ENCODE measurements at places on chromosomes 4 and X. TPM values are rescaled to one million over a fixed set of nuclear protein-coding genes. Genes with fewer than 3 reads are reported as not detected.

GRCh38 chr4:138344054-138344453 lies 101.9 kb upstream of the SLC7A11 start:
- no peak for ATAC-seq

- ATAC-seq: no peak
Observed at GRCh38 chrX:14864631-14865030, 8.2 kb downstream of the FANCB start.

The TCEAL2 gene
- not detected for total RNA-seq

DNA sequence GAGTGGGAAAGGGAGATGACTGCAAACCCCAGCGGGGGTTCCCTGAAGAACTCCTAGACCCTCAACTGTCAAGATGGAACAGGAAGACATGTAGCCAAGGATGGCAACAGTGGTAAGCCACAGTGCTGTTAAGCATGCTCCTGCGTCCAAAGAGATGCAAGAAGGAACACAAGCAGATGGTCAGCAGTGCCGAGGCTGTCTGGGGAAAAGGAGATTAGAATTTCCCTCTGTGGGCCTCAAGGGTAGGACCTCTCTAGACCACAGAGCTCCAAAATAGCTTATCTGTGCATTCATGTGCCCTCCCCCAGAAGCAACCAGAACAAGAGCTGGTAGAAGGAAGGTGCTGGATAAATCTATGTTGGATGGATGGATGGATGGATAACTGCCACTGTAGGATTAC lies 82.0 kb upstream of the CPEB2 start:
- no peak for ATAC-seq

DNA sequence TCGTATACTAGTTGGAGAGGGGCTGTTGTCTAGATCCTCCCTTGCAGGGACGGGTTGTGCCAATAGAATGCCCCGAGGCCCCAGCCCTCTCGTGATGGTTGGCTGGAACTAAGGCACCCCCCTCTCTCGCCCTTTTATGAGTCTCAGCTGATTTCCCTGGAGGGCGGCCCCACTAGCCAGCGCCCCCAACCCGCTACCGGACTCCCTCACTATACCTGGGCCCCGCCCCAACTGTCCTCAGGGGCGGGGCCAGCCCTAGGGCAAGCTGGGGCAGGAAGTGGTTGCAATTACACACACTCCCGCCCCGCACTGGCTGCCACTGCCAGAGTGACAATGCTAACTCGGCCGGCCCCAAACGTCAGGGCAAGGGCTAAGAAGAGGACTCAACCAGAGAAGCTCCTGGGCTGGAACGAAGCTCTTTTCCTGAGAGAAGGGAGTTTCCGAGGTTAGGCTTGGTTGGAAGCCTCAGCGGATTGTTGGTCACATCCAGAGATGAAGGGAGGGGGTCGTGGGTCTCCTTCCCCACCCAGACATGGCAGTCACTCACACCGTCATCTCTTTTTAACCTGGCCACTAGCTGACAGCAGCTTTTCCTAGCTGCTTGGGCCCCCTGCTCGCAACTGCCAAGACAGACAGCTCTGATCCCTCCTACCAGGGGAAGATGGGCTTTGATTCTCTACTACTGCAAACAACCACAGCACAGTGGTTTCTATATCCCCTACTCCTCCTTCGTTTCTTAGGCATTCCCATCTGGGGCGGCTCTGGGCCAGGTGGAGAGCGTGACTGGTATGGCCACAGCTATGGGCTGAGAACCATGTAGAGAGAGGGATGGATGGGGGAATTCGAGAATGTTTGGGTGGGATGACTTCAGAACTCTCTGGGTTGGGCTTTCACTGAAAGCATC lies 21.0 kb upstream of the BCORL1 start:
- peak; percentile 88 for ATAC-seq

DNA sequence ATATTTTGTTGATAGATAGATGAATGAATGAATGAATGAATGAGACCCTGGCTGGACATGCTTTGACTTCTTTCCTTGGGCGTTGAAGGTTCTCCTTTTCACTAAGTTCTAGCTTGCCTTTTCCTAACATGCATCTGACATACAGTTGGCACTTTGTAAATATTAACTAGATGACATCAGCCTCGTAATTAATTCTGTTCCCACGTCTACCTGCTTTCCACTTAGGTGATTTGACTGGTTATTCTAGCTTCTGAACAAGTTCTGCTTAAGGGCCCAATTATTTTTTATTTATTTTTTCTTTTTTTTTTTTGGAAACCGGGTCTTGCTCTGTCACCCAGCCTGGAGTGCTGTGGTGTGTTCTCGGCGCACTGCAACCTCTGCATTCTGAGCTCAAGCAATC lies 13.9 kb upstream of the RASL11B start:
- peak; percentile 89 for ATAC-seq

- ATAC-seq: no peak
Observed at GRCh38 chr4:101287324-101287723, 60.0 kb downstream of the PPP3CA start.

DNA sequence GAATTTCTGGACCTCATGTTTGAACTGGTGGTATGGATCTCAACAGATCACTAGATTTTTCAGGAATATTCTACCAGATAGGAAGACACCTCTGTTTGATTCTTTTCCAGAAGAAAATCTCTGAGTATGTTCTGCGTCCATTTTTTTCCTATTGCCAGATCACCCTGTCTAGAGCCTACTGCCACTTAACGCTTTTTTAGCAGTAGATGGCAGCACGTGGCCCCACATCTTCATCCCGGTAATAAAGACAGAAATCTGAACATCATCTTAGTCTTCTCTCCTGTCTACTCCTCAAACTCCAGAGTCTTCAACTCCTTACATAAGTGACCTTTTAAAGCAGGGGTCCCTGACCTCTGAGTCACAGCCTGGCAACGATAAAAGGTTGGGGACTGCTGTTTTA lies 184.7 kb downstream of the TMA16 start:
- ATAC-seq: no peak

DNA sequence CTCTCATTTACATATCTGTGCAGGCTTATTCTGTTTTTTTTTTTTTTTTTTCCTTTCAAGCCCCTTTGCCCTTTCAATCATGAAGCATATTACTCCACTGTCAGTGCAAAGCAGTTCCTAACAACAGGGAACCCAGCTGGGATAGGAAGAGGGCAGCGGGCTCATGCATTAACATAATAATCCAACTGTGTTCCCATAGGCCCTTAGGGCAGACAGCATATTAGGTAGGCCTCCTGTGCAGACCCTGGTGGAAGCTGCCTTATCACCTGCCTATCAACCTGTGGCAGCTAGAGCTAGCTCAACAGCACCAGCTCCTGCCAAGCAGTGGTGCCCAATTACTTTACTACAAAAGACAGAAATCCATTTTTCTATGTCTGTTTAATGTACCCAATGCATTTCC lies 49.3 kb downstream of the SLC10A7 start:
- ATAC-seq: no peak

The ADH1C gene
- 0.64 TPM for total RNA-seq

DNA sequence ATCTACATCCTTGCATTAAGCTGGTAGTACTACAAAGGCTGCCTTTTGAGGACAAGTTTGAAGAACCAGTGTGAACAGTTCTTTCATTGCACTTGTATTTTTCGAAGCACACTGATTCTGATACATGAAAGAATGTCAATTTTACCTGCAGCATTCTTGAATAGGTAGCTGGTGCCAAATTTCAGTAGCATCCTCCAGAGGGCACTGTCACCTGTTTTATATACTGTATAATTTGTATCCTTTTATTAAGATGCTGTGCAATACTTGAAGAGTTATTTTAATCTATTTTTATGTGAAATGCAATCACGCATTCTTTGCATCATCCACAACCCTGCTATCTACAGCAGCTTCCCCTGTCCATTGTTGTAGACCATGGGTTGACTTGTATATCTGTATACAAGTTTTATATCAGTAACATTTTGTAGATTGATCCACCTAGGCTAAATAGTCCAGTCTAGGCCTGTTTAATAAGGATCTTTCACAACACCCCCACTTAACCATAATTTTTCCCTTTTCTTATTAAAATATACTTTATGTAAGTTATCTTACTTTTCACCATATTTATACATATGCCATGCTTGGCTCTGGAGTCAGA lies 325.7 kb downstream of the PCDH7 start:
- peak; percentile 52 for ATAC-seq

The FRG2 gene
- total RNA-seq: not detected

- ATAC-seq: no peak
Observed at GRCh38 chr4:82604522-82604921, 42.7 kb upstream of the TMEM150C start.

GRCh38 chr4:74624351-74625151 lies 169.8 kb downstream of the BTC start:
- peak; percentile 75 for ATAC-seq

DNA sequence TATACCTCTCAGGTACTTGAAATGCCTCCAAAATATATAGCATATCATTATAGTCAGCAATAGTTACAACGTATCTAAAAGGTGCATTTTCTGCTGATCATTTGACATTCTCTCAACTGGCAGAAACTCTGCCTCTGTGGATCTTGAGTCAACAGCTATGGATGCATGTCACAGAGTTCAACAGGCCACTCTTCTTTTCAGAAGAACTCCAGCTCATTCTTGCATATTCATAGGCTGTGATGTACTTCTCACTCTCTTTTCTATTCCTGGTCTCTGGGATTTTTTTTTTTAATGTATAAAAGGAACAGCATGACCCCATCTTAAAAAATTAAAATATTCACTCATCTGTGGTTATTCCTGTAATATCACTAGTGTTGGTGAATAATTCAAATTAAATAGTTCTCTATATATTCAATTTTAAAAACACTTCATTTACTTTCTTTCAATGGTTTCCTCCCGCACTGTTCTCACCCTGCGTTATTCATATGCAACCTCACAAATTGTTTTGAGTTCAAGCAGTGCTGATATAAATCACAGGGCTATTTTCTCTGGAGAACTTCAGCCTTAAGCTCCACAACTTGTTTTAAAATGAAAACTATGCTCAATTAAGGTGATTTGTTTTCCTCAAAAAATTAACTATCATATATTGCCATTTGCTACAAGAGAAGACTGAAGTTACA lies 1111.2 kb upstream of the ADGRL3 start:
- ATAC-seq: no peak

The SERTM2 gene
- not detected for total RNA-seq

DNA sequence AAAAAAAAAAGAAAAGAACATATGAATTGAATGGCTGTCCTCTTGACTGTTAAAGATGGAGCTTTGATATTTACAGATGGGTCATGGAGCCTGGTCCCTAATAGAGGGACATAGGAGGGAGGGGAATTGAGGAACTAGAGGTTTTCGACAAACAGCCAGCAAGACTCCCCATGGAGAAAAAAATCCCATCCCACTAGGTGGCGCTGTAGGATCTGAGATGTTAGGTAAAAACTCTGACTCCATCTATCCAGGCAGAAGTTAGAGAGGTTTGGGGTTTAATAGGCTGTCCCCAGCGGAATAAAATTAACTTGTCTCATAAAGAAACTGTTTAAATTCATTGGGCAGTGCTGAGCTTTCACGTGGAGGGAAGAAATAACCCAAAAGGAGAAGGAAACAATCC lies 45.9 kb downstream of the HMGB2 start:
- no peak for ATAC-seq

DNA sequence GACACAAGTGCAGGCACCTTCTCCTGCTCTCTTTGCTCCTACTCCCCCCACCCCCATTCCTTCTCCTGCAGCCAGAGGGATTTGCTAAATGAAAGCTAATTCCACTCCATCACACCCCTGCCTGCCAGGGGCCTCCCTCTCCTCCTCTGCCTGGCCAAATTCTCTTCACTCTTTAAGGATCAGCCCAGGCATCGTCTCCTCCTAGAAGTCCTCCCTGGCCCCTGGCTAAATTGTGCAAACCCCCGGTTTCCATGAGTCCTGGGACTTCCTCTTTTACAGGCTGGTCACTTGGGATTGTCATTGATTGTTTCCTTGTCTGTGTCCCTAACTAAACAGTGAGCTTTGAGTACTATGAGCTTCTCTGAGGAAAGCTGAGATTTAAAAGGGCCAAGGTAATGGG lies 8.7 kb upstream of the ABLIM2 start:
- no peak for ATAC-seq

DNA sequence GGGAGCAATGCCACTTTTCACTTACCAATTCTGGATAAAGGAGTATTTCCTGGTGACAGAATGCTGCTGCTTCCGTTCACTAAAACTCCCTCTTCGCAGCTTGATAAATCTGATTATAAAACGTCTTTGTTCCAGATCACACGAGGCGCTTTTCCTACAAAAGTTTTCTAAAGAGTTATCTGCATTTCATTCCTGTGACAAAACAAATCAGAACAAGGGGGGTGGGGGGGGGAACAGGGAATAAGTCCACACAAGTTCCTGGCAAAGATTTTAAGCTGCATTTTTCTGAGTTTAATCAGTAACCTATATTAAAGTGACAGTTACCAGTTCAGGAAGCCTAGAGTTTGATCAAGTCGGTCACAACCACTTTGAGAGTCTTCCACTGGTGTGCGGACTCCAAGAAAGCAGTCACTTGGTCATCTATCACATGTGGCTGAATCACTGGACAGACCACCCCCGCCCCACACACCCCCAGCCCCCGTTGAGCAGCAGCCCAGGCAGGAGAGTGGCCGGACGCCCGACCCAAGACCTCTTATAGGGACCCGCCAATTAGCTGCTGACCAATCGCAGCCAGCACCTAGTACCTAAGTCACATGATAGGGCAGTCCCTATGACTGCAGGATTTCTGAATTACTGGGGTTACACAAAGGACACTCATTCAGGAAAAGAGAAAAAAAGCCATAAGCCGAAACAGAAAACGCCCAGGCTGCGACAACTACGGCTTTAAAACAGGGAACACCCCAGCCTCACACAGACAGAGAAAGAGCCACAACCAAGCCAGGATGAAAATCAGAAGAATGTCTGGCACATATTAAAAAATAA lies 569.3 kb upstream of the DIPK2B start:
- ATAC-seq: peak; percentile 81

The STATH gene
- not detected for total RNA-seq

GRCh38 chr4:8112036-8112576 lies 46.5 kb downstream of the ABLIM2 start:
- no peak for ATAC-seq

DNA sequence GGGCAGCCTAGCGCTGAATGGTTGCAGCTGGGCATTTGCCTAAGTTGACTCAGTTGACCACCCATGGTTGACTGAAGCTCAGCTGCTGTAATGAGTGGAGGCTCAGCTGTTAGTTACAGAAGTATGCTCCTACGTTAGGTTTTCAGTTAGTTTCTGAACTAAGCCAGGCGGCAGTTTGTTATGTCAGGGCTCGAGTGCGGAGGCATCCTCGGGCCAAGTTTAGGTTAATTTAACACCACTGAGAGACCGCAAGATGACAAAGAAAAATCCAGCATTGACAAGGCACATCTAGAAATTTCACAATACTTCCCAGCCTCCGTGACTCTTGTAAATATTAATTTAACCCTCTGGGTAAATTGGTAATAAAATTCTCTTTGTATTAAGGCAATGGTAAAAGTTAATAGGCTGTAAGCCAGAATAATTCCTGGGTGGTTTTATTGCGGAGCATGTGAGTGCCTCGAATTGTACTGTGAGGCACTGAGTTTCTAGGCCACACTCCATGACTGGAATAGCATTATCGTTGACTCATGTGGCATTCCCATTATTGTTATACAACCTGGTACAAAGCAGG lies 33.1 kb upstream of the CDKN2AIP start:
- peak; percentile 77 for ATAC-seq

The PDE6B gene
- total RNA-seq: 0.88 TPM

The FAT4 gene
- total RNA-seq: 1.4 TPM

All from esophagus mucosa (tissue), 1 donor.